A549 treated with DMSO at 1 μM for 4 hours (cell line): ENCODE measurements at places on chromosomes 6 and 20. TPM values are rescaled to one million over a fixed set of nuclear protein-coding genes. Genes with fewer than 3 reads are reported as not detected.

Gene ATP6V1G2
- total RNA-seq: 0.40 to 0.77 TPM (median 0.64 TPM) in 5 replicates

Gene BACH2
- total RNA-seq: 0.30 to 0.50 TPM (median 0.42 TPM) in 5 replicates

Gene MRPL2
- total RNA-seq: 50.9 to 60.3 TPM (median 57.7 TPM) in 5 replicates

Gene FOXA2
- total RNA-seq: 14.3 to 19.5 TPM (median 17.5 TPM) in 5 replicates

Gene PRELID3B
- 53.9 to 69.9 TPM (median 64.5 TPM) in 5 replicates for total RNA-seq
